NCI-H2081 (cell line): ENCODE measurements at places on chromosomes 12 and 14.
A peak's percentile ranks its signal among the peaks of the same experiment; 100 is the strongest.

GRCh38 chr14:85319101-85319500, 210.8 kb upstream of the FLRT2 start:
- no peak for DNase-seq

- peak; percentile 60 for DNase-seq
These were observed 34.7 kb downstream of the KCNA5 start for GRCh38 chr12:5078423-5078822.

GRCh38 chr12:55930771-55931316, at the start of gene DGKA:
Gene DGKA, plus strand, starts transcription at chr12:55931162. Its CDS starts 5,342 bp downstream, at chr12:55936504.
- DNase-seq: peak; percentile 76

DNA sequence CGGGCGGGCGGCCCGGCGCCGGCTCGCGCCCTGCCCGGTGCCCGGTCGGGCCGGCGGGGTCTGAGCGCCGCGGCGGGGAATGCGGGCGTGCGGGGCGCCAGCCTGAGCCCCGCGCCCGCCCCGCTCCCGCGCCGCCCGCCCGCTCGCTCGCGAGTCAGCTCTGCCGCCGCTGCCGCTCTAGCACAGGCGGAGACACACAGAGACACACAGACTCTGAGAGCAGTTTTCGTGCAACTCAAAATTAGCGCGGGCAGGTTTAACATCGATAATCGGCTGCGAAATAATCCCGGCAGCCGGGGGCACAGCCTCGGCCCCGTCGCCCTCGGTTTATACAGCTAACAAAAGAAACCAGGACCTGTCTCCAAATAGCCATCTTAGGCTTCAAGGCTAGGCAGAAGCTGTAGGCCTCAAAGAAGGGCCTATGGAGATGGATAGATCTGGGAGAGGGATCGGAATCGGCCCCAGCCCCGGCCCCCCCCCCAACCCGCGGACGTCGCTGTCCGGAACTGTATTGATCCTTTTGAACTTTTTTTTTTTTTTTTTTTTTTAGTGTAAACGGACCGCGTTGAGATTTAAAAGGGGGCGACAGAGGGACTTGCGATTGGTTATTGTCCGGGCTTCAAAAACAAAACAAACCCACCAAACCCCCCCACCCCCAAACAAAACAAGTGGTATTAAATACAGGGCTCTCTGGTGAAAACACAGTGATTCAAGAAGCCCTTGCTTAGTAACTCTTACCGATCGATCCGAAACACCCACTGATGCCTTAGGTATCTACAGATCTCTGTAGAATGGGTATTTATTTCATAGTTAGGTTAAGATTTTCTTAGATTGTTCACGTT, 1.1 kb downstream of the ARID2 start:
- peak; percentile 50 for DNase-seq

DNA sequence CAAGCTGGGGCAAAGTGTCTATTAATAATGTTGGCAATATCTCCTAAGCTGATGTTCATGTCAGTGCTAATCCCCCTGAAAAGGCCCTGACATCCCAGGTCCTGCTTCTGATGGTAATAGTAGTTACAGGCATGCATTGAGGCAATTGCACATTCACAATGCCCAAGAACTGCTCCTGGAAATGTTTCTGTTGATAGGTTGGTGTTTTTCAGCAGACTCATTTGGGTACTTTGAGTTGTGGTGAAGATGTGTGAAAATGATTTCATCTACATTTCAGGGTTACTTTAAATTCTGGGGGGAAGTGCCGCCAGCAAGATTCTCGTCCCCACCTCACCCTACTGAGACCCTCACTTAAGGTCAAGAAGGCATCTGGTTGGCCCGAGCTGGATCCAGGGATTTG, 92.9 kb downstream of the BBS10 start:
- DNase-seq: no peak

GRCh38 chr14:29264865-29265264, 498.3 kb downstream of the FOXG1 start:
- DNase-seq: no peak

GRCh38 chr12:20350495-20350894, 17.8 kb upstream of the PDE3A start:
- DNase-seq: no peak
